A549 treated with GW870086 at 1 μM for 4 hours (cell line): ENCODE measurements at places on chromosomes 4 and X. TPM values are rescaled to one million over a fixed set of nuclear protein-coding genes. Genes with fewer than 3 reads are reported as not detected.

The NWD2 gene
- total RNA-seq, result not detected in 5 replicates

The PAGE1 gene
- 0.29 TPM in 1 of 5 replicates, not detected in the others for total RNA-seq

The FOXR2 gene
- total RNA-seq, result not detected in 5 replicates

The TECRL gene
- total RNA-seq, result not detected in 5 replicates

The CPLX1 gene
- 0.25 to 1.2 TPM (median 0.44 TPM) in 5 replicates for total RNA-seq
